ENCODE measurements at places on chromosomes 12 and 14.

GRCh38 chr12:107635139-107635538, 50.5 kb upstream of the PWP1 start:
- DNase-seq: no peak

- no peak for DNase-seq
Measured at GRCh38 chr14:81485781-81486180, 47.9 kb downstream of the SEL1L start.

DNA sequence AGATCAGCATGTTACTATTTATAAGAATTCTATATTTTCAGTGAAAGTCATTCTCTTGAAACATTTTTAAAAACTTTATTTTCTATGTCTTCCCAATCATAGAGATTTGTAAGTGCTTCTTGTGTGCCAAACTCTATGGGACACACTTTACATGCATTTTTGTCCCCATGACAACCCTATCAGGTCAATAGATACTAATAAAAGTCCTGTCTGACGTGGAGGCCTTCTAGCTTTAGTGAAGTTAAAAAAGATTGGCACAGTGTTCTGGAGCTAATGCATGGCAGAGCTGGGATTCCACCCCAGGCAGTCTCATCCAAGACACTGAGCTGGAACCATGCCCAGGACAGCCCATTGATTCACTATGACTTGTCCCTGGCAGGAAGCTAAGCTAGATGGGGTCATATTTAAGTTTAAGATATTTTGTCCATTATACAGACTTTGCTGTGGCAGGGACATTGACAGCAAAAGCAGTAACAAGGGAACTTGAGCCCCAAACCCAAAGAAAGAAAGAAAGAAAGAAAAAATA, 28.1 kb downstream of the TTC6 start:
- peak; percentile 84 for DNase-seq

DNA sequence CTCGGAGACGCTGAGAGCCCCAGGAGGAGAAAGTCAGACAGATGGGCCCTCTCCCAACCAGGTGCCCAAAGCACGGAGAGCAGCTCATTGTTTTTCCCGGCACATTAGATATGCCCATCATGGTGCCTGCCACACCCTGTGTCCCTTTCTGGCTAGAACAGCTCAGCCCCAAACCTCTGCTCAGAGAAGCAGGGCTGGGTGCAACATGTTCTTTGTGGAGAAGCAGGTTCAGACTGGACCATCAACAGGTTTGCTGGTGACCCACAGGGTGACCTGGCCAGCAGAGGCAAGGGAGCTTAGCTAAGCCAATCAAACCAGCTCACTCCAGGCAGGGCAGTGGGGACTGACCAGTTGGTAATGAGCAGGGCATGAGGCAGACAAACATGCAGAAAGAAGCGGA, 13.4 kb downstream of the RAB15 start:
- DNase-seq: no peak

- peak; percentile 62 for DNase-seq
Measured at GRCh38 chr14:103520657-103521437, 1.8 kb downstream of the CKB start.
